Endothelial cell (in vitro differentiated cells): ENCODE measurements at places on chromosomes 13 and 19.

DNA sequence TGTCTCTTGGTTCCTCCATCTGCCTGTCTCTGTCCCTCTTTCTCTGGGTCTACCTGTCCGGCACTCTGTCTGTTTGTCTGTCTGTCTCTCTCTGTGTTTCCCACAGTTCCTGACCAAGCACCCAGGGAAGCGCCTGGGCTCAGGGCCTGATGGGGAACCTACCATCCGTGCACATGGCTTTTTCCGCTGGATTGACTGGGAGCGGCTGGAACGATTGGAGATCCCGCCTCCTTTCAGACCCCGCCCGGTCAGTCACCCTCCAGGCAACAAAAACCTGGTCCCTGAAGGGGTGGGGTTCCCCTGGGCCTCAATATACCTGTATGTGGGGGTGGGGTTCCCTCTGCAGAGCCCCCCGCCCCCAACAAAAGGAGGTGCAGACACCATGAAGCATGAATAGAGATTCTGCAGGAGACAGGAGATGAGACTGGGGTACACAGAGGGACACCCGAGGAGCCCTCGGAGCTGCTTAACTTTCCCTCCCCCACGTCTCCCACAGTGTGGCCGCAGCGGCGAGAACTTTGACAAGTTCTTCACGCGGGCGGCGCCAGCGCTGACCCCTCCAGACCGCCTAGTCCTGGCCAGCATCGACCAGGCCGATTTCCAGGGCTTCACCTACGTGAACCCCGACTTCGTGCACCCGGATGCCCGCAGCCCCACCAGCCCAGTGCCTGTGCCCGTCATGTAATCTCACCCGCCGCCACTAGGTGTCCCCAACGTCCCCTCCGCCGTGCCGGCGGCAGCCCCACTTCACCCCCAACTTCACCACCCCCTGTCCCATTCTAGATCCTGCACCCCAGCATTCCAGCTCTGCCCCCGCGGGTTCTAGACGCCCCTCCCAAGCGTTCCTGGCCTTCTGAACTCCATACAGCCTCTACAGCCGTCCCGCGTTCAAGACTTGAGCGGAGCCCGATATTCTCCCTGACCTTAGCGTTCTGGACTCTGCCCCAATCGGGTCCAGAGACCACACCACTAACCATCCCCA lies 2.6 kb upstream of the CACNG7 start:
- H3K36me3 ChIP-seq: peaks cover 8% of the 10 kb centered on the region
- no peak overlapping the region for H3K27ac ChIP-seq
- H3K4me1 ChIP-seq: peaks cover 27% of the 10 kb centered on the region
- peaks cover 40% of the 10 kb centered on the region for H3K27me3 ChIP-seq

GRCh38 chr19:39449116-39449797 lies 3.9 kb downstream of the SUPT5H start:
- H3K4me1 ChIP-seq: peaks cover 36% of the 10 kb centered on the region
- DNase-seq: no peak
- H3K4me3 ChIP-seq: peak overlapping the region; percentile 60

GRCh38 chr13:50548586-50548985 lies 294.9 kb downstream of the DLEU7 start:
- no peaks in the 10 kb centered on the region for H3K27me3 ChIP-seq
- no peak for DNase-seq
- no peak overlapping the region for H3K27ac ChIP-seq
- no peaks in the 10 kb centered on the region for H3K36me3 ChIP-seq

DNA sequence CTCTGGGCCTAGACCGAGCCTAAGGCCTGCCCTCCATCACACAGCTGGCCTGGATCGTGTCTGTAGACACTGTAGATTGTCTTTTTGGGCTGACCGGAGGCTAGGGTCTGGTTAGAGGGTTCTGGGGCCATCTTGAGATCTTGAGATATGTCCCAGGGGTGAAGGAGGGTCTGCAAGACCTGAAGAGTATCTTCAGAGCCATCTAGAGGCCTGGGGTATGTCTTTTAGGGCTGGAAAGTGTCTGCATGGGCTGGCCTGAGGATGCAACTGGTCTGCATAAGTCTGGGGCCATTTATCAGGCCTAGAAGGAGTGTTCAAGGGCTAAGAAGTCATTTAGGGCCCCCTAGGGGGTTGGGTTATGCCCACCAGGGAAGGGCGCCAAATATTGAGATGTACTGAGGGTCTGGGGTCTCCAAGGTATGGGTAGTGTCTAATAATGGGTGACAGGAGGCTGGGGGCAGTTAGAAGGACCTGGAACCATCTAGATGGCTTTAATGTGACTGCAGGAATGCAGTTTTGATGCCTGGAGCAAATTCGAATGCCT lies 555 bp downstream of the SCAF1 start:
- H3K4me1 ChIP-seq: peaks cover 49% of the 10 kb centered on the region
- peak overlapping the region; percentile 100 for H3K4me3 ChIP-seq
- DNase-seq: no peak
- peaks cover 27% of the 10 kb centered on the region for H3K36me3 ChIP-seq
- H3K27ac ChIP-seq: peak overlapping the region; percentile 95

DNA sequence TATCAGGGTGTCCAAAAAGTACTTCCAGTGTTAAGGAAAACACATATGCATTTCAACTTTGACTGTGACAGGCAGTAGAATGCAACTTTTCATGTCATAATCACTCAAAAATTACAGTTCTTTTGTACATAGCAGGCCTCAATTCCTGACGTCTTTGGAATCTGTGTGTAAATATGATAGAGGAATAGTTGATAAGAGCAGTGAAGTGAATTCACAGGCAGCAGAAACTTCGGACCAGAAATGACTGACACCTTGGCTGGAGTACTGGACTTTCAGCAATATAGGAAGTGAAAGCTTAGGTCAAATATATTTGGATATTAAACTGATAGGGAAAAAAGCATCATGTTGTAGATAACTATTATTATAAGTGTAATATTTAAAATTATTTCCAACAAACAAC lies 1741.2 kb upstream of the PCDH20 start:
- no peaks in the 10 kb centered on the region for H3K36me3 ChIP-seq
- no peaks in the 10 kb centered on the region for H3K4me1 ChIP-seq
- no peak for DNase-seq
- H3K27ac ChIP-seq: no peak overlapping the region
- no peaks in the 10 kb centered on the region for H3K27me3 ChIP-seq
- H3K4me3 ChIP-seq: no peak overlapping the region

DNA sequence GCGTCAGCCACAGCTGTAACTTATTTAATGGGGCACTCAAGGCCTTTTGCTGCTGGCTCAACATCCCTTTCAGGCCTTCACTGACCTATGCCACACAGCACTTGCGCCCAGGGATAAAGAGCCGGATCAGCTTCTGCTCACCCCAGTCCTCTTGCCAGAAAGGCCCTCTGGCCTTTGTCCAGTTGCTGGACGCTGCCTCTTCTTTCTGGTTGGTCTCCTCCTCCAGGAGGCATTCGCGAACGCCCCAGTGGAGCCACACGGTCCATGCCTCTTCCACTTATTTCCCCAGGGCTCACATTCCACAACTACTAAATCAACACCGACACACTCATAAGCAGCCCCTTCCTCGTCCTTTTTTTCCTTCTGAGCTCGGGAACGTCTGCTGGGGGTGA lies 3.7 kb upstream of the ZNF329 start:
- peaks cover 18% of the 10 kb centered on the region for H3K36me3 ChIP-seq
- peak; percentile 15 for DNase-seq
- peak overlapping the region; percentile 94 for H3K4me3 ChIP-seq
- H3K27me3 ChIP-seq: peaks cover 6% of the 10 kb centered on the region
- peaks cover 4% of the 10 kb centered on the region for H3K4me1 ChIP-seq

DNA sequence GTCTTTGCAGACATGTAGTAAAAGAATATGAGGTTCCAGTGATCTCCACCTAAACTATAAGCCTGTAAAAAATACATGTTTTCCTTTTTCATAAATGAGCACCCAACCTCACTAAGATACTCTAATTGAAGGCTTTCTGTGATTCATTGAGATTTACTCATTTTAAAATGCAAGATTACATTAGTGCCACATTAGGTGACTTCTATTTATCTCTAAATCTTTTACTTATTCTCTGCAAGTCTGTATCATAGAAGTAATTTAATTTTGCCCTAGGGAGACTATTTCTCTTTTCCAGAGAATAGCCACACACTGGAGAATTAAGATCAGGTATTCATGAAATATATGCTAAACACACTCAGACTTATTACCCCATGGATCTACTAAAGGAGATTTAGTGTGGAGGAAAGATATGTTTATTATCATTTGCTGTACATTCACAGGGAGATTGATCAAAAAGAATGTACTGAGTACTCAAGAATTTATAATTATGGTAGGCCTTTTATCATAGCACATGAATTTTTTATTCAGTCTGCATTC lies 290.2 kb upstream of the ATXN8OS start:
- H3K36me3 ChIP-seq: no peaks in the 10 kb centered on the region
- H3K27ac ChIP-seq: no peak overlapping the region
- no peaks in the 10 kb centered on the region for H3K4me1 ChIP-seq

DNA sequence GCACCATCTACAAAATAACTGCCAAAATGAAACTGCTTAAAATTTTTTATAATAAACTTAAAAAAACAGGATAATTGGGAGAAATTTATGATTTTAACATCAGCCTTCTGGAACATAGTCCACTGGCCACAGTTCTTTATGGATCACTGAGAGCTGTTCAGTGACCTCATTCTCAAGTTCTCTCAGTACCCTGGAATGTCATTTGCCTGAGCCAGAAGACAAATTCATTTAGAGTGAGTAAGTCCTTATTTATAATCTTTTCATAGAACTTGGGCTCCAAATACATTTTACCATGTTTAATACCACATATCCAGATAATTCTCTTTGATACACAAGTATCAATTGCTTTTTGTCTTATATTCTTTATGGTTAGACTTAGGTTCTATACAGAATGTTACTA lies 87.6 kb downstream of the CAB39L start:
- no peaks in the 10 kb centered on the region for H3K27me3 ChIP-seq
- DNase-seq: no peak
- H3K36me3 ChIP-seq: no peaks in the 10 kb centered on the region
- H3K4me3 ChIP-seq: no peak overlapping the region
- H3K4me1 ChIP-seq: no peaks in the 10 kb centered on the region
- H3K27ac ChIP-seq: no peak overlapping the region

GRCh38 chr19:11088506-11089253 lies 583 bp upstream of the LDLR start:
- H3K27ac ChIP-seq: peak overlapping the region; percentile 100
- H3K4me3 ChIP-seq: peak overlapping the region; percentile 94
- H3K4me1 ChIP-seq: peaks cover 25% of the 10 kb centered on the region
- DNase-seq: no peak
- peaks cover 14% of the 10 kb centered on the region for H3K27me3 ChIP-seq
- peaks cover 22% of the 10 kb centered on the region for H3K36me3 ChIP-seq

- peaks cover 1% of the 10 kb centered on the region for H3K27me3 ChIP-seq
- H3K27ac ChIP-seq: no peak overlapping the region
- no peak for DNase-seq
- no peak overlapping the region for H3K4me3 ChIP-seq
- peaks cover 1% of the 10 kb centered on the region for H3K4me1 ChIP-seq
- peaks cover 14% of the 10 kb centered on the region for H3K36me3 ChIP-seq
Observed at GRCh38 chr13:98345107-98345935, 168.3 kb upstream of the RNF113B start.

DNA sequence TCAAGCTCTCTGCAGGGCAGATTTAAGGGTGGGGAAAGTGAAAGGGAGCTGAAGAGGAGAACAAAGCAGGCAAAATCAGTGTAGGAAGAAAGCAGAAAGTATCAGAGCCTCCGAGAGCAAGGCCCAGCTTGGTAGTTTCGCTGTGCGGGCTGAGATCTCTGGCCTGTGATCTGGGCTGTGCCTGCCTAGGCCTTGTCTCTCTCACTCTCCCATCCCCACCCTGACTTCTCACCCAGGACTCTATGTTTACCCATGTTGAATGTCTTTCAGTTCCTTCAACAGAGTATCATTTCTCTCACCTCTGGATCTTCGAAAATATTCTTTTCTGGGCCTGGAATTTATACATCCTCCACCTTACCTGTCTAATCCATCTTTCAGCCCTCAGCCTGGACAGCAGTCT lies 391.3 kb downstream of the FOXO1 start:
- no peak overlapping the region for H3K4me3 ChIP-seq
- no peak for DNase-seq
- H3K36me3 ChIP-seq: peaks cover 3% of the 10 kb centered on the region
- peaks cover 20% of the 10 kb centered on the region for H3K4me1 ChIP-seq
- H3K27me3 ChIP-seq: peaks cover 4% of the 10 kb centered on the region

DNA sequence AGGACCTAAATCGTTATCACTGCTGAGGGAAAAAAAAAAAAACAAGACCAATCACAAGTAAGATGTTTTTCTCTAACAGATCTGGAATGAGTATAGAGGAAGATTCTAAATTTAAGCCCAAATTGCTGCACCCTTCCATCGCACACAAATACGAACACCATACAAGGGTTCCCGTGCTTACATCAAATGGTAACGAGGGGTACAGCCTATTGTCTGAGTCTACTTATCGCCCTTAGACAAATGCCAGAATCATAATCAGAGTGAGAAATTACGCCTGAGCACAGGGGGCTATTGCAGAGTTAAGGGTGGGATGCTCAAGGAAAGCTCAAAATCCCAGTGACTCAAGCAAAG lies 603 bp downstream of the ZC3H13 start:
- no peak for DNase-seq
- peaks cover 2% of the 10 kb centered on the region for H3K27me3 ChIP-seq
- no peaks in the 10 kb centered on the region for H3K36me3 ChIP-seq
- peaks cover 34% of the 10 kb centered on the region for H3K4me1 ChIP-seq
- peak overlapping the region; percentile 98 for H3K4me3 ChIP-seq

DNA sequence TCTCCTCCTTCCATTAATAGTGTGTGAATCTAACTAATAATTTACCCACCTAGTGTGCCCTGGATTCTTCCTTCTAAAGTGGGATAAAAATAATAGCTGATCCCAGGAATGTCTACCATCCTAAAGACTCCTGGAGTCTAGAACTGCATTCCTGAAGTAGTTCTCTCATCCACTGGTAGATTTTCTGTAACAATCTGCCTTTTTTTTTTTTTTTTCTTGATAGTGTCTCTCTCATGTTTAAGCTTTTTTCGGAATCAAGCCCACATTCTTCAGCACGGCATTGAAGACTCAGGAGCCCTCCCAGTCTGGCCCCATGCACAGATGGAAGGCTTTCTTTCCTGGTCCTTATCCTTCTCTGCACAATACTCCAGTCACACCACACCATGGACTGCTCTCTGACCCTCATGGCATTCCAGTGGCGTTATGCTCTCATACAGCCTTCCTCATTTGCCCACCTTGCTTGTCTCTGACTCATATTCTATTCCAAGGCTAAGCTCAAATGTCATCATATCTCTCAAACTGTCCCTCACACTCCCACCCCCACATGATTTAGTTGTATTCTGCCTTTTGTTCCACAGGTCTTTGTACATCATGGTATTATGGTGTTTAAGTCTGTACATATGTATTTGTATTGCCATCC lies 68.7 kb upstream of the FRY start:
- no peaks in the 10 kb centered on the region for H3K36me3 ChIP-seq
- no peak for DNase-seq
- H3K27me3 ChIP-seq: no peaks in the 10 kb centered on the region
- H3K27ac ChIP-seq: no peak overlapping the region
- H3K4me3 ChIP-seq: no peak overlapping the region

DNA sequence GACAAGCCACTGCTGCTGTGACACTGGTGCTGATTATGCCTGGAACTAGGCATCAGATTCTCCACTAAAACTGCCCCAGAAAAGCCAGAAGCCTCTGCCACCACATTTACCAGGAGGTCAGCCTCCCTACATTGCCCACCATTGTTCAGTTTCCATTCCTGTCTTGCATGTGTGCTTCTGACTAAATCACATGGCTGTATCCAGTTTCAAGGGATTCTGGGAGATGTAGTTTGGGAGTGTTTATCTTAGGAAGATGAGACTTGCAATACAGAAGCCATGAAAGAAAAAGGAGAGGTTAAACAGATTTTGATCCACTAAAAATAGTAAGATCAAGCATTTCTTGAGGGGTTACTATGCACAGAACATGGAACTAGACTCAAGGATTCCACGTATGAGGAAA lies 40.7 kb upstream of the SERPINE3 start:
- no peak overlapping the region for H3K4me3 ChIP-seq
- H3K27ac ChIP-seq: no peak overlapping the region
